ENCODE measurements at places on chromosomes 3 and 15.

- DNase-seq = no peak
These were observed 47.0 kb downstream of the RPLP1 start for GRCh38 chr15:69499521-69500211.

GRCh38 chr15:70355275-70355795 lies 257.6 kb upstream of the TLE3 start:
- no peak for DNase-seq

DNA sequence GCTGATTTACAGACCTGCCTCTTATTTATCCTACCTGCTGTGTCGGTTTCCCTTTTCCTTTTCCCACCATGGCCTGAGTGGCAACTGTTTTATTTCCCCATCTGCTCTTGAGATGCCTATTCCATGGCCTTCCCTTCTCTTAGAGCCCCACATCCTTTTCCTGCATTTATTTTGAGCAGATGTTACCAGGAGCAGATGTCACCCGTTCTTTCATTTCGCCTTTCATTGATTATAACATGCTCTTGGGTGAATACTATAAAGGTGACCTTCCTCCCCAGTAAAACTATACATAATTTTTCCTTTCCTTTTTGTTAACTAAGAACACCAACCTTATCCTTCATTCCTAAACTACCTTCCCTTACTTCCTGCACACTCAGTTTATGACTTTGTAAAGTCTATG lies 8.5 kb upstream of the P2RY1 start:
- no peak for DNase-seq

DNA sequence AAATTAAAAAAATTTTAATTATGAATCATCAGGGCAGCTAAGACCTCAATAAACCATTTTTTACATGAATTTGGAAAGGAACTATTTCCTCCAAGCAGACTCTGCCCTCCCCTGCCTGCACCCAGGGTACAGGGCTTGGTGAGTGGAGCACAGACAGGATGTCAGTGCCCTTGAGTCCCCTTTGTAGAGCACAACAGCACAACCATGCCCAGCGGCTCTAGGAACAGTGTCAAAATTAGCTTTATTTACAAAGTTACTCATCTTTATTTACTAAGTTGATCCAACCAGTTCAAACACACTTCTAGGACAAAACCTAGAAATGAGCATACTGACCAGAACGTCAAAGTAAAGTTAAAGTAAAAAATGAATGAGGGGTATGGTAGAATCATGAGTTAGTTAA lies 90.6 kb upstream of the TSC22D2 start:
- DNase-seq = no peak

- DNase-seq = no peak
These were observed 60.6 kb downstream of the CYP11A1 start for GRCh38 chr15:74306781-74307217.

DNA sequence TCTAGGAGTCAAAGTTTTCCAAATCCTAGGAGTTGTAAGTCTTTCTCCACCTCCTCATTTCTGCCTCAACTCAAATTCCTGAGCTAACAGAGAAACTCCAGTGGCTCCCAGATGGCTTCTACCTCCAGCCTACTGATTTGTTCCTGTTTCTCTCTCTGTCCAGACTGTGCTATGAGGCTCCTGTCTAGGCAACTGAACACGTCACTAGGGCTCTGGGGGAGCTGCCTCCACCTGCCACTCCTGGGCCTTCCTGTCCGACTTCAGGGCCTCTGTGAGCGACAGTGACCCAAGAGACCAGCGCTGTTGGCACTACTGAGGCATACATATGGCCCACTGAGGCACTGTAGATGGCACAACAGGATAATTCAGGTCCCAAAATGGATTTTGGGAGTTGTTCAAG lies 71.4 kb downstream of the EXOG start:
- no peak for DNase-seq

DNA sequence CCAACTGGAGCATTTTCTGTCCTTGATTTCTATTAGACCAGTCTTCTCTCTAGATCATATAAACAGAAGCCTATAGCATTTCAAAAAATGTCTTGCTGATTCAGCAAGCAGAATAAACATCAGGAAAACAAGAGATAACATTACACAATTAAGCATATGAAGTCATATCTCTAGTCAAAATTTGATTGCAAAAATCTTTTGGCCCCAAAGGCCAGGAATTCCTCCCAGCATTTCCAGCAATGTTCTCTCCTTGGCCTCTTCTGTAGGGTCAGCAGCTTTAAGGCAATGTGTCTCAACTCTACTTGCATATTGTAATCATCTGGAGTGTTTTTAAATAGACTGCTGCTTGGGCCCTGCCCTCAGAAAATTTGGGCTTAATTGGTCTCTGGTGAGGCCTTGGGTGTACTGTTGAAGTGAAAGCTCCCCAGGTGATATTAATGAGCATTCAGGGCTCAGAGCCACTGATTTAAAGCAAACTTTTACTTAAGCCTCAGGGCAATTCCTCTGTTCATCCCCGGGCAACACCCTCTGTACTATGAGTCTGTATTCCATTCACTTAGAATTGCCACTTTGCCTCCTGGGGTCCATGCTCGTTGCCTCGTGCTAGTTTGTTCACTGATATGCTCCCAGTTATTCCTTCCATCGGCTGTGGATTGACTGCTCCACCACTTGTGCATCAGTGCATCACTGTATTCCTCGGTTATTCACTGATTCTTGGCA lies 1072.6 kb downstream of the ROBO2 start:
- no peak for DNase-seq

DNA sequence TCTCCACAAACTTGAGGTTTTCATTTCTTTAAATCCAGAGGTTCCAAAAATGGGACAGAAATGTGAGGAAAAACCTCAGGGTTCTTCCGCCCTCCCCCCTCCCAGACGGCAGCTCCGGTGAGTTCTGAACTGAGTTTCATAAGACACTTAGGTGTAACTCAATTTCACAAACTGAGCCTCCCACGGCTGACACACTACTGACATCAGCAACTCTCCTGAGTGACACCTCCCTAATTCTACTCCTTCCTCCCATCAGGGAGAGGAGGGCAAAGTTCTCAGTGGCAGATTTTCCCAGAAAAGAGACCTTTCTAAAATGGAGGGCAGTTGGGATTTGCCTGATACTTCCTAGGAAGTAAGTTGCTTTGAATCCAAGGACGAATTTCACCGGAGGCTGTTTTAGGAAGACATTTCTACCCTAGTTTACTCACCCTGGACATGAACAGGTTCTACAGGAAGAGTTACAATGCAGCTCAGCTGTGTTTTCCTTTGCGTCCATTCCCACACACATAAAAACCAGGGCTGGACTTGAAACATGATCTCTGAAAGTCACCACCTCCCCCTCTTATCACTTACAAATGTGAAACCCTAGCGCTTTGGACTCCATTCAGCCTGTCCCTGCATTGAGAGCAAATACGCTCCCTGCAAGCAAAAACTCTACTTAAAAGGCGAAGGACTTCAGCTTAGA lies 78.1 kb upstream of the LMOD3 start:
- no peak for DNase-seq

- DNase-seq = peak; percentile 90
These were observed 11.5 kb upstream of the CHAC1 start for GRCh38 chr15:40941528-40942336.

DNA sequence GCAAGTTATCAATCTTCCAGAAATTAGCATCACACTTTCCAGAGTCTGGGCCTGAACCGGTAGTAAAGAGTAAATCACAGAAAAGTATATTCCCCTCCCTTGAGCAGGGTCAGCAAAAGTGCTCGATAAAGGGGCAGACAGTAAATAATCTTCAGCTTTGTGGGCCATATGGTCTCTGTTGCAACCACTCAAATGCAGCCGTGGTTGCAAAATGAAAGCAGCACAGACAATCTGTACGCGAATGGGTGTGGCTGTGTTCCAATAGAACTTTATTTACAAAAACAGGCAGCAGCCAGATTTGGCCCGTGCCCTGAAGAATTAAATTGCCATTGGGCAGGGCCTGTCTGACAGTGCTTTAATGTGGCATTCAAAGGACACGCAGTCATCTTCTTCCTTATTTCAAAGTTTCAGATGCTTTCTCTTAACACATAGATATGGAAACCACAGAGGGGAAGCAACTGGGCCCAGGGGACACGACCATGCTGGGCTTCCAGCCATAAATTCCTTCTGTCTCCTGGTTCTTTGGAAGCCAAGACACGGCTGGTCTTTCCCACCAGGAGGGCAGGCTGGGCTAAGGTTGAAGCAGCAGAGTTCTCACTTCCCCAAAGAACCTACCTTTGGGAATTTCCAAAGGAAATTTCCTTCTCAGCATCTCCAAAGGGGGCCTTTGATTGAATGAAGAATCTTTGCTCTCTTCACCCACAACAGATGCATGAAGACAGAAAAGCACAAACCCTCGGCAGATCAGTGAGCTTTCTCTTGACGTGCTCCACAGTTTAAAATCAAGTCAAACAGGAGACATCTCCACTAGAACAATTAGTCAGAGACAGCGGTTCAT lies 489.8 kb upstream of the PROK2 start:
- no peak for DNase-seq

Measured in 8988T (cell line).